MCF 10A (cell line): ENCODE measurements at places on chromosomes 1 and 21. TPM values are rescaled to one million over a fixed set of nuclear protein-coding genes. Genes with fewer than 3 reads are reported as not detected.
A peak's percentile ranks its signal among the peaks of the same experiment; 100 is the strongest.

- DNase-seq, result no peak
Observed at GRCh38 chr1:68074472-68074871, 24.0 kb upstream of the DIRAS3 start.

- DNase-seq, result peak; percentile 64
Observed at GRCh38 chr1:27536767-27537166, 46.8 kb upstream of the WASF2 start.

- DNase-seq, result no peak
Observed at GRCh38 chr1:25504706-25505595, 38.5 kb upstream of the LDLRAP1 start.

DNA sequence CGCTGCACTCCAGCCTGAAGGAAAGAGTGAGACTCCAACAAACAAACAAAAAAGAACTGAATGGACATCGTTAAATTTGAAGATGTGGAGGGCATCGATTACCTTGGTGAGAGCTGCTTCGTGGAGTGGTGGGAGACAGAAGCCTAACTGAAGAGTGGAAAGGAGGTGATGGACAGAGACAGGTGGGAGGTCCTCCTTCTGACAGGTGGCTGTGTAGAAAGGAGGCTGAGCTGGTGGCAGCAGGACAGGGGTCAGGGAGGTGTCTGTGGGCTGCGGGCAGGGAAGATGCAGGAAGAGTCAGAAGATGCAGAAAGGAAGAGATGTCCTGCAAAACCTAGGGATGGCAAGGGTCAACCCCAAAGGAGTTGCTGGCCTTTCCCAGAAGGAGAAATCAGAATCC, 30.5 kb downstream of the C1orf216 start:
- DNase-seq, result no peak

DNA sequence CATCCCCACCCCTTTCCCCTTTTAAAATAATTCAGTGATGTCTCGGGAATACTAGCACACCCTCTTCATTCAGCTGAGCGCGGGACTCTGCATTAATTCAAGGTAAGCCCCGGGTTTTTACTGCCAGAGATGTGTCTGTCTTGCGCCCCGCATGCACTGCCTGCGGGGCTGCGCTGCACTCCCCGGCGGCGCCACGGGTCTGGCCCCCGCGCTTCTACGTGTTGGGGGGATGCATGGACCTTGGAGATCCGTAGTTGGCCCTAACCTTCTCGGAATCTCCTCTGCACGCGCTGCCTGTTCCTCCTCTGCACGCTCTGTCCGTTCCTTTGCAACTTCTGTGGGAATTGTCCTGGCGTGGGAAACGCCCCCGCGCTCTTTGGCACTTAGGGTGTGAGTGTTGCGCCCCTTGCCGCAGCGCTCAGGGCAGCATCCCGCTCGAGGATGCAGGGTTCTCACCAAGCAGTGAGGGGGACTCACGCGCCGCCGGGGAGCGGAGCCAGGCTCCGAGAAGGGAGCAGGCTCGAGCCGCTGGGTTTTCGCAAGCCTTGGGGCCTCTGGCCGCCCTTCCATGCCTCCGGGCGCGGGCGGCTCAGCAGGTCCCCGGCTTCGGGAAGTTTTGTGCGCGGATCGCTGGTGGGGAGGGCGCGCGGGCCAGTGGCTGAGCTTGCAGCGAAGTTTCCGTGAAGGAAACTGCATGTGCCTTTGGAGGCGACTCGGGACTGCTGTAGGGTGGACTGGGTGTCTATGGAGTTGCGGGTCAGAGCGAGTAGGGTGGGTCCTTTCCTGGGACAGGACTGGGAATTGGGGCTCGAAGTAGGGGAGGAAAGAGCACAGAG, 165.1 kb upstream of the CACNA1E start:
- DNase-seq, result no peak

RGSL1 gene
- not detected in 2 replicates for total RNA-seq
